ENCODE measurements at places on chromosomes 5 and 9.
A peak's percentile ranks its signal among the peaks of the same experiment; 100 is the strongest.

- no peak for DNase-seq
Measured at GRCh38 chr5:97242341-97242740, 59.3 kb upstream of the RIOK2 start.

GRCh38 chr5:40879163-40879942 lies 29.9 kb upstream of the C7 start:
- peak; percentile 14 for DNase-seq

- no peak for DNase-seq
Measured at GRCh38 chr5:169629847-169630548, 7.1 kb upstream of the DOCK2 start.

DNA sequence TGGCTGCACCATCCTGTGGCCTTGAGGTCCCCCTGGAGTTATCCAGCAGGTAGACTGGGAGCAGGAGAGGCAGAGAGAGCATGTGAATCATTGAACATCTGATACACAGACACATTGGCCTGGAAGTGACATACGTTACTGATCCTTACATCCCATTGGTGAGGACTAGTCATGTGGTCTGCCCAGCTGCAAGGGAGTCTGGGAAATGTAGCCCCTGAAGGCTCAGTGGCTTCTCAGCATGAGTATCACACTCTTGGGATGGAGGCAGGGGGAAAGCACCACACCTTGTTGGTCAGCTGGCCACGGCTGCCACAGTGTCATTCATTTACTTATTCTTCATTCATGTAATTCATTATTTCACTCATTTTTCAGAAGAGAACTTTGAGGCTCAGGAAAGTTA lies 13.3 kb upstream of the KCNMB1 start:
- no peak for DNase-seq

DNA sequence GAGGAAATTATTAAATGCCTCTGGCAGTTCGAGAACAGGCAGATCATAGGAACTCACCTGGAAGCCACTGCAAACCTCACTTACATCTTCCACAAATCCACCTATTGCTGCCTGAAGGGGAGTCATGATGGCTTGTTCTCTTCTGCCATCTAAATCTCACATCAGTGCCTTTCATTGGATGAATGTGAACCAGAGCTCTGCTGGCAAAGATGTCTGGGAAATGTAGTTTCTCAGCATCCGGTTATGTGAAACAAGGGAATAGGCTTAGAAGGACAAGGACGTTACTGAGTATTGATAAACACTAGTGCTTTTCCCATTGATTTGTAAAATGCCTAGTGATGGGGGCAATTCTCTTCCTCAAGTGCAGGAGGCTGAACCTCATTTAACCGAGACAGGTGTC lies 483.3 kb downstream of the ARHGEF28 start:
- no peak for DNase-seq

All from Jurkat, Clone E6-1 (cell line).